ENCODE measurements at places on chromosomes 7 and 10.

- DNase-seq: no peak
These were observed 30.9 kb downstream of the TMEM120A start for GRCh38 chr7:75963381-75963995.

DNA sequence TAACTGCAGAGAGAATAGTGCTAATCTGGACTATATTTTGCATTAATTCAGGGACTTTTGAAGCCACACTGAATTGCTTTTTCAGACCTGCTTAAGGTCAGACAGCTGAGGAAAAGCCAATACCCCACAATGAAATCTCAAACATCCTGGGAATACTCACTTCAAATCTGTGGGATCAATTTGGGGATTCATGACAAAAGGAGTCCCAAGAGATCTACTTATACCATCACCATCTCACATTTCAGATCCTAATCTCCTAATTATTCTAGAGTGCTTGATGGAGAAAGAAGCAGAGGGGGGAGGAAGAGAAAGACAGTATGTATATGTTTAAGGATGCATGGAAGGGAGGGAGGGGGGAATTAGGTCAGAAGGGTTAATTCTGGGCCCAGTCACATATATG is 202.2 kb downstream of the CACNA2D1 start:
- DNase-seq: no peak

DNA sequence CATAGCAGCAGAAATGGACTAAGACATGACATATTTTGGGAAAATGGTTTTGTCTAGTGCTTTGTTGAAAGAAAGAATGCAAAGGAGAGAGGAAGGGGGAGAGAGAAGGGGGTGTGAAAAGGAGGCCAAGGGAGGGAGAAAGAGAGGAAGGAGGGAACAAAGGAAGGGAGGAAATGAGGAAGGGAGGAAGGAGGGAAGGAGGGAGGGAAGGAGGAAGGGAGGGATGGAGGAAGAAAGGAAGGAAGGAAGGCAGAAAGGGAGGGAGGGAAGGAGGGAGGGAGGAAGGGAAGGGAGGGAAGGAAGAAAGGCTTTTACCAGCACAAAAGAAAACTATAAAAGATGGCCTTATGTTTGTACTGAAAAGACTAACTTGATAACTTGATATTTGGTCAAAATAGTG is 65.1 kb upstream of the ST8SIA6 start:
- no peak for DNase-seq

- DNase-seq: no peak
These were observed 82.8 kb downstream of the PPP1R3C start for GRCh38 chr10:91550021-91550420.

DNA sequence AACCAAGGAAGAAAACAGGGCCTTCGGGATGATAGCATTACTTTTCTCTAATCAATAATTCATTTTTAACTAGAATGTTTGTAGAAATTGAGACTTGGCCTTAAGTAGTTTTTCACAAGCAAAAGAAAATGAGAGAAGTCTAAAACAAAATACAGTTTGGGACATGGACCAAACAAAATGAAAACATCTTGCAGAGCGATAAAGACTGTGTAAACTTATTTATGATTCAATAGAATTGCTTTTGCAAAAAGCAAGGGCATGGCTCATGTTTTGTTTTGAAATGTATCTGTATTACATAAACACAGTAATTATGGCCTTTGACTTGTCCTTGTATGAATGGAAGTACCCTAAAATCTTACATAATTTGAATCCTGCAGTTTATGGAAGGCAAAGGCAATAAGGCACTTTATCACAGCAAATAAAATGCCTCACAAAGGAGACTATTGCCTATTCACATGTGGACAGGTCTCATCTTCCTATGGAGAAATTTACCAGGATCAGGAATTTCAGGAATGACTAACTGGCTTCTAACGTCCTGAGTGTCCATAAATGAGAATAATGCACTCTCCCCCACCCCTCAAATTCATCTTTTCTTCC is 295.2 kb downstream of the PTEN start:
- DNase-seq: no peak

GRCh38 chr7:23410446-23411183 is 59.7 kb downstream of the IGF2BP3 start:
- no peak for DNase-seq

DNA sequence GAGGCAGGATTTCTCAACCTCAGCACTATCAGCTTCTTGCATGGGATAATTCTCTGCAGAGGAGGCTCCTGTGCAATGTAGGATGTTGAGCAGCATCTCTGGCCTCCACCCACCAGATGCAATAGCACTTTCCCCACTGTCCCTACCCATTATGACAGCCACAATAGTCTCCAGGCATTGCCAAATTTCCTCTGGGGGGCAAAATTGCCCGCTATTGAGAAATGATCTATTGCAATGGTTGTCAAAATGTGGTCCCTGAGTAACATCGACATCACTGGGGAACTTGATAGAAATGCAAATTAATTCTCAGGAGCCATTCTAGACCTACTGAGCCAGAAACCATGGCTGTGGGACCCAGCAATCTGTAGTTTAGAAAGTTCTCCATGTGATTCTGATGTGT is 7.0 kb downstream of the KCNK18 start:
- no peak for DNase-seq

- DNase-seq: no peak
These were observed 277.6 kb downstream of the REEP3 start for GRCh38 chr10:63798599-63799498.

GRCh38 chr10:60446070-60446833 is 56.6 kb upstream of the ANK3 start:
- DNase-seq: no peak

- DNase-seq: no peak
These were observed 198.0 kb downstream of the TNS3 start for GRCh38 chr7:47383696-47384445.

DNA sequence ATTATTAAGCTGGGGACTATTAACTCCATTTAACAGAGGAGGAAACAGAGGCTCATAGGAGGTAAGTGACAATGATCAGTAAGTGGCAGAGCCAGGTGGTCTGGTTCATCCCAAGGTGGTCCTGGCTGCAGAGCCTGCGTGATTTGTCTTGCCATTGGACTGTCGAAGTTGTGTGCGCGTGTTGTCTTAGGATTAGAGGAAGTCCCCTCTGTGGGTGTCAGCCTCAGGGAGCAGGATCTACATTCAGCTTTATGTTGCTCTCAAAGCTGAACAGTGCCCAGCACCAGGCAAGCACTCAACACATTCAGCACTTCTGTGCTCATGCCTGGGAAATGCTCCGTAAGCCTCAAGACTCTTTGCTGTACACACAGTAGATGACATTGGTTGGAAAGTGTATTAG is 139.5 kb downstream of the HERPUD2 start:
- DNase-seq: no peak

GRCh38 chr7:113698556-113699220 is 220.1 kb downstream of the PPP1R3A start:
- DNase-seq: no peak

- DNase-seq: no peak
These were observed 11.2 kb downstream of the MUC17 start for GRCh38 chr7:101031082-101031481.

- DNase-seq: no peak
These were observed 181.2 kb upstream of the KCND2 start for GRCh38 chr7:120091807-120092206.

DNA sequence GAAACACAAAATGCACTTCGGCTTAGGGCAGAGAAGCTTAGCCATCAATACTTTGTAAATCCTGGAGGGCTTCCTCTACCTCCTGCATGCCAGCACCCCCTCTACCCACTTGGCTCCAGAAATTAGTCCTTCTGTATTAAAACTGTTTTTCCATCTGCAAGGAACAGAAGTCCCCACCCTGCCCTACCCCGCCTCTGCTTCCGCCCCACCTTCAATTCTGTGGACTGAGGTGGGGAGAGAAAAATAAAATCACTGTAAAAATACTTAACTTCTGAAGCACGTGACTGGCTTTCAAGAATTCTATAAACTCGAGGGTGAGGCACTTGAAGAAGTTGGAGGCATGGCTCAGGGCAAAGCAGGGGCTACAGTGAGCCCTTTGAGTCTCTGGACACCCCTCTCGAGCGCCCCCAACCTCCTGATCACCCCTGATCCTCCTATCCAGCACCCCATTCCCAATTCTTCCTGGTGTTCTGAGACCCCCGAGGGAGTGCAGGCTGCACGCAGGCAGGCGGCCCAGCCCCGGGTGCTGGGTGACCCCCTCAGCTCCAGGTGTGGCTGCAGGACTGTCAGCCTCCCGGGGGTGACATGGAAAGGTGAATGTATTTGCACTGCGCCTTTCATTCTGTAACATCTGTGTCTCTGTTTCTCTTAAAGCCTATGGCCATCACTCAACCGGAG is 7.3 kb upstream of the KIAA1217 start:
- no peak for DNase-seq

GRCh38 chr10:84837877-84838276 is 509.5 kb downstream of the CCSER2 start:
- DNase-seq: no peak

DNA sequence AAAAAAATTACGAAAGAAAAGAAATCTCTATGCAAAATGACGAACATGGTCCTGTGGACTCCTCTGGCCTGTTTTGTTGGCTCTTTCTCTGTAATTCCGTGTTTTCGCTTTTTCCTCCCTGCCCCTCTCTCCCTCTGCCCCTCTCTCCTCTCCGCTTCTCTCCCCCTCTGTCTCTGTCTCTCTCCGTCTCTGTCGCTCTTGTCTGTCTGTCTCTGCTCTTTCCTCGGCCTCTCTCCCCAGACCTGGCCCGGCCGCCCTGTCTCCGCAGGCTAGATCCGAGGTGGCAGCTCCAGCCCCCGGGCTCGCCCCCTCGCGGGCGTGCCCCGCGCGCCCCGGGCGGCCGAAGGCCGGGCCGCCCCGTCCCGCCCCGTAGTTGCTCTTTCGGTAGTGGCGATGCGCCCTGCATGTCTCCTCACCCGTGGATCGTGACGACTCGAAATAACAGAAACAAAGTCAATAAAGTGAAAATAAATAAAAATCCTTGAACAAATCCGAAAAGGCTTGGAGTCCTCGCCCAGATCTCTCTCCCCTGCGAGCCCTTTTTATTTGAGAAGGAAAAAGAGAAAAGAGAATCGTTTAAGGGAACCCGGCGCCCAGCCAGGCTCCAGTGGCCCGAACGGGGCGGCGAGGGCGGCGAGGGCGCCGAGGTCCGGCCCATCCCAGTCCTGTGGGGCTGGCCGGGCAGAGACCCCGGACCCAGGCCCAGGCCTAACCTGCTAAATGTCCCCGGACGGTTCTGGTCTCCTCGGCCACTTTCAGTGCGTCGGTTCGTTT is 83.5 kb upstream of the SLF2 start:
- DNase-seq: no peak

DNA sequence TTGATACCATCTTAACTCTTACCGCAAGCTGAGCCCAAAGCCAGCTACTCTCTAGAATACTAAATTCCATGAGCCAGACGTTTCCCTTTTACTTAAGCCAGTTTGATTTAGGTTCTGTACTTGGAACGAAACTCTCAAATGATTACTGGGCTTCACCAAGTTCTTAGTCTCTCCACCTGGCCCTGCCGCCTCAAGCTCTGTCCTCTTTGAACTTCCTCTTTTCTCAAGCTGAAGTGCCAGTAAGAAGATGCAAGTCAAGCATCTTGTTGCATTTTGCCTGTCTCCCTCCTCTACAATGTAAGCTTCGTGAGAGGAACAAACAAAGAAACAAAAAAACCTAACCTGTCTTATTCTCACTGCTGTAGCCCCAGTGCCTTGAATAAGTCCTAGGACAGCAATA is 358.2 kb upstream of the NPVF start:
- DNase-seq: no peak

- DNase-seq: no peak
These were observed 71.5 kb downstream of the PRPF18 start for GRCh38 chr10:13658264-13658663.

- no peak for DNase-seq
These were observed 244.9 kb upstream of the LRRTM3 start for GRCh38 chr10:66680886-66681285.

DNA sequence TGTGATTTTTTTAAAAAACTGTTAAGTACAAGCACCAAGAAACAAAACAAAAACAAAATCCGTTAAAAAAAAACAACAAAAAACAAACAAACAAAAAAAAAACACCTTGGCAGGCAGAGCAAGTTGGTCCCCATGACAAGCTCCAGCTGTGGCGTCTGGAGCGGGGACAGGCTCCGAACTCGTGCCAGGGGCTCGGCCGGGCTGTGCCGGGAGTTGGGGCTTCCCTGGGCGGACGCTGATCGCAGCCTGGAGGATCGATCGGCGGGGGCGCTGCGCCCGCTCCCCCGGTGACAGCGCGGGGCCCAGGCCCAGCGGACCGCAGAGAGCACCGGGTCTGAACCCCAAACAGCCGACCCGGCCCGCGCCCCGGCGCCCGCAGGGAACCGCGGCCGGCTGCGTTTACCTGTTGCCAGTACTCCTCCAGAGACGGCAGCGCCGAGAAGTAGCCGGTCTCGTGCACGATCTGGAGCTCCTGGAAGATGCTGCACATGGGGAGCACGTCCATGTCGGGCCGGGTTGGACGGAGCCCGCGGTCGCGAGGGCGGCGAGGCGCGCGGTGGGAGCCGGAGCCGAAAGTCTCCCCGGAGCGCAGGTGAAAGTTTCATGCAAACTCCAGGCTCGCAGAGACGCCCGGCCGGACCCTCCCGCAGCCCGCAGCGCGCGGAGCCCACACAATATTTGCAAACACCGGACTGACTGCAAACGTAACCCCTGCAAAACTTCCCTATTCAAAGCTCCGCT is at the start of gene KLF6:
Gene KLF6, minus strand, starts transcription at position 700 of the 741 bp plus-strand sequence. Its CDS starts 195 bp downstream, at position 505.
- no peak for DNase-seq
